Motor neuron (in vitro differentiated cells): ENCODE measurements at places on chromosomes 7 and 10.
A peak's percentile ranks its signal among the peaks of the same experiment; 100 is the strongest.

GRCh38 chr7:99767662-99768061 lies 16.3 kb downstream of the CYP3A4 start:
- ATAC-seq = no peak

- ATAC-seq = peak; percentile 72
These were observed 38.6 kb downstream of the MRC1 start for GRCh38 chr10:17847585-17848296.

GRCh38 chr7:1951159-1951536 lies 281.1 kb downstream of the ELFN1 start:
- ATAC-seq = peak; percentile 30

DNA sequence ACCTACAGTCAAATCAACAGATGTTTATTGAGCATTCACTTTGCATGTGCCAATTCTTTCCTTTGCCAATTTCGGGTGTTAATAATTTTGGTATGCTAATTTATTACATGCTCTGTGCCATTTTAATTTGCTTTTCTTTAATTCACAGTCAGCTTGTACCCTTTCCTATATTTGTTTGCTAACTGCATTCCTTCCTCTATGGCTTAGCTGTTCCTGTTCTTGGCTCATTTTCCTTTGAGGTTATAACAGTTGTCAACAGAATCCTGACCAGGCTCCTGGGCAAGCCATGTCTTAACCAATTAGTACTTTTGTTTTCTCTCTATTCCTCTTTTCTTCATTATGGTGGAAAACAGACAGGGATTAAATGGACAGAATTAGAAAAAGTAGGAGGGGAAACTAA lies 73.6 kb upstream of the RPA3 start:
- no peak for ATAC-seq

DNA sequence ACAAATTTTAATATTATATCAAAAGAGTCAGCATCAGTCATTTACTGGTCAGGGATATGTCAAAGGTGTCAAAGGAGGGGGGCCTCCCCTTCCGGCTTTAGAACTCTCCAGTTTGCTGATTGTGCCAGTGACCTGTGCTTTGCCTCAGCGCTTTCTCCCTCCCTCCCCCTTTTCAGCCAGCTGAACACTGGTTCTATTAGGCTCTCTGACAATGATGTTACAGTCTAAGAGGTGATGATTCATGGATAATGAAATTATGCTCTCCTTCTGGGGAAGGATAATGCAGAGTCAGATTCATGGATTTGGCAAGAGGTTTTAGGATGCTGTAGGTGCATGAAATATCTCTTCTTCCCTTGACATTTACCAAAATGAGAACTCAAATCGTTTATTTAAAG lies 6.1 kb downstream of the LRRTM3 start:
- ATAC-seq = no peak

- no peak for ATAC-seq
These were observed 11.1 kb upstream of the SORBS1 start for GRCh38 chr10:95572131-95572820.

- ATAC-seq = no peak
These were observed 125.3 kb upstream of the CELF2 start for GRCh38 chr10:10892290-10892875.

- ATAC-seq = no peak
These were observed 25.5 kb downstream of the SLC18A2 start for GRCh38 chr10:117266400-117266799.

DNA sequence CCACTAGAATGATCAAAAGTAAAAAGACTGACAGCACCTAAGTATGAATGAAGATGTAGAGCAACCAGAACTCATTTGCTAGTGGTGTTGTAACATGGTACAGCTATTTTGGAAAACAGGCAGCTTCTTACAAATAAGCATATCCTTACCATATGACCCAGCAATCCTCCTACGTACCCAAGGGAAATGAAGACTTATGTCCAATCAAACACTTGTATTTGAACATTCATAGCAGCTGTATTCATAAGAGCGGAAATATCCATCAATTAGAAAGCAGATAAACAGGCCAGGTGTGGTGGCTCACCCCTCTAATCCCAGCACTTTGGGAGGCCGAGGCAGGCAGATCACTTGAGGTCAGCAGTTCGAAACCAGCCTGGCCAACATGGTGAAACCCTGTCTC lies 53.0 kb downstream of the KLRG2 start:
- ATAC-seq = no peak

DNA sequence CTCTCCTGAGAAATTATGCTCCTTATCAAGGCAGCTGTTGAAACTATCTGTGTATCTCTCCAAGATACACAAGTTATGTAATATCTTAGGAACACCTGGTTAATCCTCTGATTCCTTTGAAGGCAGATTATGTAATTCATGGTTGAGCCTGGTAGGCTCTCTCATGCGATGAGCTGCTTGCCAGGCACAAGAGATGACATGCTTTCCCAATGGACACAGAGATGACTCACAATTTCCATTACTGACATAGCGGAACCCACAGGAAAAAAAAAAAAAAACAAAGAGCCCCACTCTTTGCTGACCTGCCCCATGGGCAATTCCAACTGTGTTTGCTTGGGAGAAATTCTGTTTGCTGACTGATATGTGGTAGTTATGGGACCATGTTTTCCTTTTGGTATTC lies 736.4 kb upstream of the PHF14 start:
- ATAC-seq = no peak

DNA sequence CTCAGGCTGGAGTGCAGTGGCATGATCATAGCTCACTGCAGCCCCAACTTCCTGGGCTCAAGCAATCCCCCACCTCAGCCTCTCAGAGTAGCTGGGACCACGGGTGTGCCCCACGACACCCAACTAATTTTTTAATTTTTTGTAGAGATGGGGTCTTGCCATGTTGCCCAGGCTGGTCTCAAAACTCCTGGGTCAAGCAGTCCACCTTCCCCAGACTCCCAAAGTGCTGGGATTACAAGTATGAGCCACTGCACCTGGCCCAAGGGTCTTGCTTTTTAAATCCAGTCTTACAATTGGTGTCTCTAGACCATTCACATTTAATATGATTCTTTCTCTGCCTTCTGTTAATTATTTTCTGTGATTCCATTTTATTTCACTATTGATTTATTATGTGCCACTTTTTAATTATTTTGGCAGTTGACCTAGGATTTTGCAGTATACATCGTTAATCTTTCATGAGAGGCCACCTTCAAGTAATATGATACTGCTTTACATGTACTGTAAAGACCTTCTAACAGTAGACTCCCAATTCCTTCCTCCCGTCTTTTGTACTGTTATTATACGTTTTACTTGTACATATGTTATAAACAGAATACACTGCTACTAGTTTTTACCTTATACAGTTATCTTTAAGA lies 18.7 kb downstream of the MMP21 start:
- ATAC-seq = no peak

DNA sequence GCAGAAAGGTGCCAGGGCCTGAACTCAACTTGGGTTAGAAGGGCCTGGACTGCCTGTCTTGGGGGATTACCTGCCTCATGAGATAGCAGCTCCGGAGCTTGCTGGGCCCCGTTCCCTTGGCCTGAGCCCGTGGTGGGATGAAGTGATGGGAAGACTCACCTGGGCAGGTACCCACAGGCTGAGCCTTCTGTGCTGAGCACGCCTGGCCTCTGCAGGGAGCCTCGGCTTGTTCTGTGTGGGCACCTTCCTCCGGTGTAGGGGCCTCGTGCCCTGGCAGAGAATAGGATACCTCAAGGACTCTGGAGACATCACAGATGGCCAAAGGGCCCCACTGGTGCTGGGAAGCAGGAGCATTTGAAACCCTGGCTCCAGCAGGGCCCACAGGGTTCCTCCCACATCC lies 4.5 kb downstream of the ZNF467 start:
- no peak for ATAC-seq

GRCh38 chr10:104253106-104253505 lies 1.6 kb upstream of the GSTO1 start:
- no peak for ATAC-seq

DNA sequence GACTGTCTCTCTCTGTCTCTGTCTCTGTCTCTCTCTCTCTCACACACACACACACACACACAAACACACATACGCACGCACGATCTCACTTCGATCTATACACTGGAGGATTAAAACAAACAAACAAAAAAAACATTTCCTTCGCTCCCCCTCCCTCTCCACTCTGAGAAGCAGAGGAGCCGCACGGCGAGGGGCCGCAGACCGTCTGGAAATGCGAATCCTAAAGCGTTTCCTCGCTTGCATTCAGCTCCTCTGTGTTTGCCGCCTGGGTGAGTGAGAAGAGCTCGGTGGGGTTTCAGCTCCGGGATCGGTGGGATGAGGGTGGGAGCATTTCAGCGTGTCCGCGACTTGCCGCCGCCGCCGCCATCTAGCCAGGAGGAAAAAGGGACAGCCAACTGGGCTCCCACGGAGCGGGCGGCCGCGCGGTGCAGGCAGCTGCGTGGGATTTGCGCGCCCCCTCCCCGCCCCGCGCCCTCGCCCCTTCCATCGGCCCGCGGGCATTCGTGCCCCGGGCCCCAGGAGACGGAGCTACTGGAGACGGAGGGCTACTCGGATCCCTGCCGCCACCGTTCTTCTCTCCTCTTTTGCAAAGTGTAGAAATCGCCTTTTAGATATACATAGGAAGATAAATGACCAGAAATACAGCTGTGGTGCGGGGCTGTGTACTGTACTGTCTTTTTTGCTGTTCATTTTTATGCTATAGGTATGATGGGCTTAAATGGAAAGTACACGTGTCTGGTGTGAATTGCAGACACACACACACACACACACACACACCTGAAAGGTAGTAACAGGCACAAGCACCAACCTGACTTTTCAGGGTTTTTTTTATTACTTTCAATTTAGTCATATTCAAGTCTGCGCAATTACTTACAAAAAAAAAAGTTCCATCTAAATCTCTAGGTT lies 581 bp downstream of the PTPRZ1 start:
- ATAC-seq = peak; percentile 56

GRCh38 chr10:95356190-95356955 lies 65.6 kb upstream of the PDLIM1 start:
- ATAC-seq = no peak

GRCh38 chr7:147535701-147536111 lies 1054.9 kb upstream of the C7orf33 start:
- no peak for ATAC-seq

GRCh38 chr10:3389130-3389529 lies 216.5 kb upstream of the PITRM1 start:
- ATAC-seq = no peak

- no peak for ATAC-seq
These were observed 150.0 kb downstream of the PRKAG2 start for GRCh38 chr7:151726652-151727578.

- no peak for ATAC-seq
These were observed 4.6 kb downstream of the EMX2 start for GRCh38 chr10:117547016-117547715.

DNA sequence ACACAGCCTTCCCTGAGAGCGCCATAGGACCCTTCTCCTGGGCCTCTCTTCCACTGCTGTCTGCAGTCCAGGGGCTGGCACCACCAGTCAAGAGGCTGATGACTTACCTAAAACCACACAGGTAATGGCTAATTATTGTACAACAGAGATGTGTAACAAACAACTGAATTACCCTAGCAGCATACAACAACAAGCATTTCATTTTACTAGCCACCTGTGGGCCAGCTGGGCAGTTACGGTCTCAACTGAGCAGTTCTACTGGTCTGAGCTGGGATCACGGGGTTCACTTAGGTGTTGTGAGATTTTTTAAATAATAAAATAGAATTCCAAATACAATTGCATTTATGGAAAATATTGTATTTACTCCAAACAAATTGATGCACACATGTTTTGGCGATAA lies 431.9 kb downstream of the TNS3 start:
- no peak for ATAC-seq

DNA sequence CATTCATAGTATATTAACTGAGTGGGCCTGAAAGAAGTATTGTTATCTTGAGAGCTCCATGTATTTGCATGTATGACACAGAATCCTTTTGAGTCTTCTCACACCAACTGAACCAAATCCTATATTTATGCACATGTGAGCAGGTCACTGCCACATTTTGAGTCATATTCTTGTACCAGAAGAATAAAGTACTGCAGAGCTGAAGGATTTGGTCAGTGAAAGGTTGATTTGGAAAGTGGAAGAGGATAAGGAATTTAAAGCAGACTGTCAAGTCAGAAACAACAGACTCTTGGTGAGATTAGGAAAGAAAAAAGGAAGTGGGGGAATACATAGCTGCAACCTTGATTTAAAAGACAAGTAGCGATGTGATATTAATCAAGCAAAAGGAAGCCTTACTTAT lies 121.8 kb downstream of the ARID5B start:
- no peak for ATAC-seq

GRCh38 chr10:14378387-14378960 lies 47.8 kb upstream of the FRMD4A start:
- peak; percentile 89 for ATAC-seq

GRCh38 chr7:70405241-70405640 lies 726.7 kb upstream of the GALNT17 start:
- ATAC-seq = no peak

DNA sequence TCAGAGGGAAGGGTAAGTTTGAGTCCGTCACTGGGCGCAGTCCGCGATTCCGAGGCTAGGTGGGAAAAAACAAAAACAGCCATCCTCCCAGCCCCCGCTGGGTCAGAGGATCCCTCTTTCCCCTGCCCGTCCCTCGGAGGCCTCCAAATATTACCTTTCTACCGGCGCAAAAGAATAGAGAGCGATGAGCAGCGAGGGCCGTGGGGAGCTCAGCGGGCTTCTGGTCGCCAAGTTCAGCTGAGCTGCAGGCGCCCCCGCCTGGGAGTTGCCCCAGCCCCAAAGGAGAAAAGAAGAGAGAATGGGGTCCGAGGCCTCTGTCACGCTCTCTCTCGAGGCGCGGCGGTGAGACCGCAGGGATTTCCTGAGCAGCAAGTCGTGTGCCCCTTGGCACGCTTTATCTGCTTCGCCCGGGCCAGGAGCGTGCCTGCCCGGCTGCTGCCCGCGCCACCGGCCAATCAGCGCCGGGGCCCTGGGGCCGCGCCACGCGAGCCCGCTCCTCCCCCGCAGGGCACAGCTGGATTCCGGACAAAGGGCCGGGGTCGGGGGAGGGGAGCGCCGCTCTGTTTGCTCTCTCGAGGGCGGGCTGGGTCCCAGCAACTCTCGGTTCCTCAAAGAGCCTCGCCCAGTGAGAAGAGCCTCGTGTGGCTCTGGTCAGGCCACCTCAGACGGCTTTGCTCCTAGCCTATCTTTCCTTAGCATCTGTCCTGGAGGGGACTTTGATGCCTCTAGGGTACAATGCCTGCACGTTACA lies at the start of gene NEUROG3:
NEUROG3 (minus strand) TSS at position 367 of the 751 bp plus-strand sequence. CDS start 379 bp downstream, outside the sequence.
- peak; percentile 44 for ATAC-seq

GRCh38 chr7:124310934-124311390 lies 278.1 kb upstream of the TMEM229A start:
- no peak for ATAC-seq

DNA sequence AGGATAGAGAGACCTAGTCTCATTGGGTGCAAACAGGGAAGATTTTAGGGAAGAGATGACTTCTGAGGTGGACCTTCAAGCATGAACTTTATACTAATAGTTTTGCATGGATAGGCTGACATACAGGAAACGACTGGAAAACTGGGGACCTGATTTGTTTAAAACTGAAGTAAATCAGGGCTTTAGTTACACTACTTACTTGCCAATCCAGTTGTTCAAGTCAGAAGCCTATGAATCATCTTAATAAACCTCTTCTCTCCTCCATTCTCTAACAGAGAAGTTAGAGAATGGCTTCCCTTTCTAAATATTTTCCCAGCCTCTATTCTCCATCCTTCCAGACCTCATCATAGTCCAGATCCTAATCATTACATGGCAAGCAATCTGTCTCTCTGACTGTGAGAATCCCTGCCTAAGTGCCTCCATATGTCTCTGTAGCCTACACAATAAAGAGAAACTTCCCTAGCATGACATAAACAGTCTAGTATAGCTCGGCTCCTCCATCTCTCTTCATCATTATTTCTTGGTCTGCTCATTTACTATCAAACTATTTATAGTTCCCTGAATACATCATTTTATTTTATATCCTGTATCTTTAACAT lies 55.8 kb downstream of the PRKG1 start:
- ATAC-seq = no peak
